ENCODE measurements at places on chromosomes 7 and 10. TPM values are rescaled to one million over a fixed set of nuclear protein-coding genes. Genes with fewer than 3 reads are reported as not detected.
A peak's percentile ranks its signal among the peaks of the same experiment; 100 is the strongest.

GPR37 gene
- total RNA-seq: 0.70 TPM

AGAP3 gene
- total RNA-seq: 28.2 TPM

DNA sequence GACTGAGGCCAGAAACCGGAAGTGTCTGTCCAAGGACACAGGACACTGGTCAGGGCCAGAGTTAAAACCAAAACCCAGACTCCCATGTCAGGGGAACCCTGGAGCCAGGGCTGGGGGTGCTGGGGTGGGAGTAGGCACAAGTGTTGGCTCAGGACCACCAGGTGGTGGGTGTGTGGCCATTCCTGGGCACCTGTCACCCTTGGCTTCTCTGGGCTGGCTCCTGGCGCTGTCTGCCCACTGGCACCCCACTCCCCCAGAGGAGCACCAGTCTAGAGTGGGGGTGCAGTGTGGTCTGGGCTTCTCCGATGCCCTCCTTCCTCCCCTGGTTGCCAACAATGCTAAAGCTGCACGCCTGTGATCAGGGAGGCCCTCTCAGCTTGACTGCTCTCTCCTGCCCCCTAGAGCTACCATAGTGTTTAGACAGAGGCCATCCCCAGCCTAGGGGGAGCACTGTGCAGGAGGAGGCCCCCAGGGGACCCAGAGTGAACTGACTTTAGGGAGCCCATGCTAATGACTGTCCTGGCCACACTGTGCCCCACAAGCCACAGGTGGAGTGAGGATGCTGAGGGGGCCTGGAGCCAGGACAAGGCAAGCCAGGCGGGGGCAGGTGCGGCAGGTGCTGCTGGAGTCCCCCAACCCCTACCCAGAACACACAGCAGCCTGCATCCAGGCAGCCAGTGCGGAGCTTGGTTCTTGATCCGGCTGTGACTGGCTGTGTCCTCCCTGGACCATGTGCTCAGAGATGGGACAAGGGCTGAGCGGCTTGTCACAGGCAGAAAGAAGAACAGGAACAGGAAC is 11.0 kb downstream of the RASGEF1A start:
- no peaks in the 10 kb centered on the region for H3K4me1 ChIP-seq
- H3K4me3 ChIP-seq: no peak overlapping the region
- H3K27ac ChIP-seq: no peak overlapping the region
- DNase-seq: no peak
- H3K36me3 ChIP-seq: no peaks in the 10 kb centered on the region

- peak; percentile 66 for DNase-seq
- no peaks in the 10 kb centered on the region for H3K36me3 ChIP-seq
- H3K4me3 ChIP-seq: no peak overlapping the region
- H3K27ac ChIP-seq: peak overlapping the region; percentile 78
Observed at GRCh38 chr10:79185067-79185774, 116.5 kb downstream of the ZMIZ1 start.

- H3K4me3 ChIP-seq: no peak overlapping the region
- no peaks in the 10 kb centered on the region for H3K36me3 ChIP-seq
- no peak overlapping the region for H3K27ac ChIP-seq
Observed at GRCh38 chr10:92789067-92789466, 59.3 kb upstream of the EXOC6 start.

DNA sequence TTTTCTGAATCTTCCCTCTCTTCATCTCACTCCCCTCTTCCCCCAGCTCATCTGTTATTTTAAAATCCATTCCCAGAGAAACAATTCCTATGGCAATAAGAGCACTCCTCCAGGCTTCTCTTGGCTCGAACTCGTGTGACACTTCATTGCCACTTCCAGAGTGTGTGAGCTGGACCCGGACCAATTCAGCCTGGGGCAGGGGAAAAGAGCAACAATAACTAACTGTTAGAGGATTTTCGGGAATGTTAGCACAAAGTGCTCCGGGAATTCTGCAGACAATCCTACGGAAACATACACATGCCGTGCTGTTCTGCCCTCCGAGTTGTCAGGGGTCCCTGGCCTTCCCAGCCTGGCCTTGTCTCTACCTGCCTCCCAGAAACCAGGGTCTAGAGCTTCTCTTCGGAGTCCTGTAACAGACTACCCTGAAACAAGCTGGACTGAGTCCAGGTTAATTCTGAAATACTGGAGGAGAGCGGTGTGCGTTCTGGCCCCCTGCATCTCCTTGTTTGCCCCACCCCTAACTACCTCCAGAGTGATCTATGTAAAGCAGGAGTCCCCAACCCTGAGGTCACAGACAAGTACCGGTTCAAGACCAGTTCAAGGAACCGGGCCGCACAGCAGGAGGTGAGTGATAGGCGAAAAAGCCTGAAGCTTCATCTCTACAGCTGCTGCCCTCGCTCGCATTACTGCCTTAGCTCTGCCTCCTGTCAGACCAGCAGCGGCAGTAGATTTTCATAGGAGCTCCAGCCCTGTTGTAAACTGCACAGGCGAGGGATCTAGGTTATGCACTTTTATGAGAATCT is 11.3 kb downstream of the COL26A1 start:
- no peaks in the 10 kb centered on the region for H3K36me3 ChIP-seq
- H3K27ac ChIP-seq: no peak overlapping the region
- no peaks in the 10 kb centered on the region for H3K27me3 ChIP-seq
- no peak for DNase-seq
- no peak overlapping the region for H3K4me3 ChIP-seq
- no peaks in the 10 kb centered on the region for H3K4me1 ChIP-seq
